ENCODE measurements at places on chromosomes 1 and 21.

DNA sequence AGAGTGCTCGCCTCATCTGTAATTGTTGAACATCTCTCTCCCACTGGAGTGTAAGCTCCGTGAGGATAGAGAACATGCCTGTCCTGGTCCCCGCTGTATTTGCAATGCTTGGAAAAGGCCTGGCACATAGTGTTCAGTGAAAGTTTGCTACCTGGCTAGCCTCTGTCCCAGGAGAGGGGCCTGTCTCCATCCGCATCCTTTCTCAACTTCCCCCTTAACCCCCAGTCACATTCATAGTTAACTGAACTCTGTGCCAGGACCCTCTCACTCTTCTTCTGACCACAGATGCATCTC, 15.2 kb downstream of the SPOCD1 start:
- no peak for DNase-seq

GRCh38 chr1:3712573-3713535, 39.4 kb upstream of the CCDC27 start:
- DNase-seq, result no peak

DNA sequence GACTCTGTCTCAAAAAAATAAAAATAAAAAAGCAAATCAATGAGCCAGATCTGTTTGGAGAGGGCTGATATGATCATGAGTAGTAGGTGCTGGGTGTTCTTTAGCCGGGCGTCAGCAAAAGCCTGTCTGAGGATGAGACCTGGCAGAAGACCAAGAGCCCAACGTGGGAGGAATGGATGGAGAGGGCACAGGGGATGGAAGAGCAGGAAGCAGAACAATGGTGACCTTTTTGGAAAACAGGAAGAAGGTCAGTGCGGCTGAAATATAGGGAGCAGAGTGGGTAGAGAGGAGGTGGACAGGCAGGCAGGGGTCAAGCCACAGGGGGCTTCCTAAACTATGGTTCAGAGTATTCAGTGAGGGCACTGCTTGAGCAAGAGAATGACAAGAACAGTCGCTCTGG, 30.9 kb downstream of the VWA5B1 start:
- no peak for DNase-seq

- no peak for DNase-seq
These were observed 538 bp upstream of the RCAN1 start for GRCh38 chr21:34615487-34615814.

DNA sequence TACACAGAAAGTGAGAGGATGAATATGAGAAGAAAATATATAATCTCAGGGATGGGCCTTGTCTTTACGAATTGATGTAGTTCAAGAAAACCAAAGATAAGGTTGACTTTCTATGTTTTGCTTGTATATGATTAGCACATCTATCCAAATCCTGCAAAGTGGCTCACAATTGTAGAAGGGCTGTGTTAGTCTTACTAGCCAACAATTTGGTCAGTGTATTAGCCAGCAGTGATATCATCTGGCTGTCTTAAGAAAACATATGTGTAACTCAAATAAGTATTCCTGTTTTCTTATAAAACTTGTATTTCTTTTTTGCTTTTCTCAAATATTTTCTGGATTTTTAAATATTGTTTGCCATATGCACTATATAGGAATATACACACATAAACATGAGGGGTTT, 5.5 kb downstream of the SDCCAG8 start:
- DNase-seq, result no peak

DNA sequence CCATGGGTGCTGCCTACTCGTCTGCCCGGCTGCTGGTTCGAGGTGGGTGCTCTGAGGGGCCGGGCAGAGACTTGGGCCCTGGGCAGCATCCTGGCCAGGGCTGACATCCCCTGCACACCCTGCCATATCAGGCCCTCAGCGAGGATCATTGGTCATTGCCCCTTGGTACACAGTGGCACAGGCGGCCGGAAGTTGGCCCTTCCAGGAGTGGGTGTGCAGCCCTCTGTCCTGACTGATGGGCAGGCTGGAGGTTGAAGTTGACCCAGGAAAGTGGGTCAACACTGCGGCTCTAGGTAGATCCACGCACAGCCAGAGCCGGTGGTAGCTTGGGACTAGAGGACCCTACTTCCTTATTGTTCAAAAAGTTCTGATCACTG, 72.9 kb downstream of the TRIM11 start:
- DNase-seq, result no peak

DNA sequence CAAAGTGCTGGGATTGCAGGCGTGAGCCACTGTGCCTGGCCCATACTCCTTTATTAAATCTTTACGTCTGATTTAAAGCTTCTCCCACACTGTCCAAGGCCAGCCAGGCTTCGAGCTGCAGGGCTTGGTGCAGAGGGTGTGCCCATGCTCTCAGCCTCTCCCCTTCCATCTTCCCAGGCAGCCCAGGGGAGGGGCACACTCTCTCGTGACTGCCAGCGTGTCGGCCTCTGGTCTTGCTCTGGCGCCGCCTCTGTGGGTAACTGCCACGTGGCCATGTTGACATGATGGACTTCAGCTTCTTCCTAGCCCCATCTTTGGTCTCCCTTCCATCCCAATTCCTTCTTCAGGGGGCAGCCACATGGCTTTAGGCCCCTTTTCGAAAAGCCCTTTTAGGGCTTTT, 4.7 kb downstream of the GPR137B start:
- no peak for DNase-seq

GRCh38 chr1:18874600-18874999, 15.1 kb upstream of the TAS1R2 start:
- no peak for DNase-seq

- DNase-seq, result no peak
These were observed 57.9 kb upstream of the ADARB1 start for GRCh38 chr21:45016406-45017038.

- DNase-seq, result no peak
These were observed 415.0 kb downstream of the HLX start for GRCh38 chr1:221294242-221294641.

DNA sequence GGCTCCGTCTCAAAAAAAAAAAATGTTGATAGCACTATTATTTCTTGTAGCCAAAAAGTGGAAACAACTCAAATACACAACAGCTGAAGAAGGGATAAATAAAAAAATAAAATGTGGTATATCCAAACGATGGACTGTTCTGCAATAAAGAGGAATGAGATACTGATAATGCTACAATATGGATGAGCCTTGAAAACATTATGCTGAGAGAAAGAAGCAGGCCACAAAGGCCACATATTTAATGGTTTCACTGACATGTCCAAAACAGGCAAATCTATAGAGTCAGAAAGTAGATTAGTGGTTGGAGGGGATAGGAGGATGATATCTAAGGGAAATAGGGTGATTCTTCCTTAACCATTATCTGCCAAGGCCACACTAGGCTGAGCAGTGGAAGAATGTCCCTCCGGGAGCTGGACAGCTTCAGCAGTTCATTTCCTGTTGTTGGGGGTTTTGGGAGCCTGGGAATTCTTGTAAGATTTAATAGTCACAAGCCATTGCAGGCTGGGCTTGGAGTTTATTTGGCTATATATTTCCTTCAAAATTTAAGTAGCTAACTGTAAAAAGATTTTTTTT, 53.5 kb downstream of the ST3GAL3 start:
- DNase-seq, result no peak

DNA sequence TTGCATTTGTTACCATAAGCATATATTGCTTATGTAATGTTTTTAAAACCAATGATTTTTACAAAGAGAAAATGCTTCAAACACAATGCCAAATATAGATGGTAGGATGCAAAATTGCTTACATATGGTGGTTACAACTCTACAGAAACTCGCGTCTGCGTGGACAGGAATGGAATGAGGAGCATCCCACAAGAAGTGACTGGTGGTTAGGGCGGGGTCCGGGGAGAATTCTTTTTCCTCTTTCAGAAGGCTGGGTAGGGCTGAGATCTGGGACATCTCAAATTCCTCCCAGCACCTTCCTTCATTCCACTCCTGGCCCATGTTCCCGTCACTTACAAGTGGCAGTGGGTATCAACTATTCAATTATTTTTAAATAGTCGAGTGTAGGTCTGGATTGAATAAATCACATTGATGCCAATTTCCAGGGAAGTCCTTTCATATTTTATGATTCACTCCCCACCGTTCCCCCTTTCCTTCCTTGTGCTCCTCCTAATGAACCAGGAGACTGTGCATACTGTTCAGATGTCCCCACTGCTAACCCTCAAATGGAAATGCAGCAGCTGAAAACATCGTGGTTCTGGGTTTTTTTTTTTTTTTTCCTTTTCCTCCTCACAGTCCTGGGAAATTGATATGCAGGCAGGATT, 174.5 kb upstream of the POU3F1 start:
- no peak for DNase-seq

GRCh38 chr1:209158851-209159250, 424.7 kb upstream of the CAMK1G start:
- no peak for DNase-seq

DNA sequence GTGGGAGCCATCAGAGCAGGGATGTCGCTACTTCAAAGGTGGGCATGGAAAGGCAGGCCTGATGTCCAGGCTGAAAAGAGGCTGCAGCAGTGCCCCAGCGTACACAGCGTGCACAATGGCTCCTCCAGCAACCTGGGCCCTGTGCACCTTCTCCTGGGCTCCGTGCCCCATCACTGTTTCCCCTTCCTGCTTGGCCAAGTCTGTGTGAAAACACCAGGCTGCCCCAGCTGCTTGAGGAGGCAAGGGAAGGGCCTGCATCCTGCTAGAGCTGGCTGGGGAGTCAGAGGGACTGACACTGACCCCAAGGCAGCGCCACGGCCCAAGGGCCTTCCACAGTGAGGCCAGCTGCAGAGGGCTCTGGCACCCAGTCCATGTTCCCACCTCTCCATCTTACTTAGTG, 33.4 kb downstream of the SDC3 start:
- no peak for DNase-seq

- no peak for DNase-seq
These were observed 244.8 kb downstream of the RPS6KC1 start for GRCh38 chr1:213295860-213296259.

DNA sequence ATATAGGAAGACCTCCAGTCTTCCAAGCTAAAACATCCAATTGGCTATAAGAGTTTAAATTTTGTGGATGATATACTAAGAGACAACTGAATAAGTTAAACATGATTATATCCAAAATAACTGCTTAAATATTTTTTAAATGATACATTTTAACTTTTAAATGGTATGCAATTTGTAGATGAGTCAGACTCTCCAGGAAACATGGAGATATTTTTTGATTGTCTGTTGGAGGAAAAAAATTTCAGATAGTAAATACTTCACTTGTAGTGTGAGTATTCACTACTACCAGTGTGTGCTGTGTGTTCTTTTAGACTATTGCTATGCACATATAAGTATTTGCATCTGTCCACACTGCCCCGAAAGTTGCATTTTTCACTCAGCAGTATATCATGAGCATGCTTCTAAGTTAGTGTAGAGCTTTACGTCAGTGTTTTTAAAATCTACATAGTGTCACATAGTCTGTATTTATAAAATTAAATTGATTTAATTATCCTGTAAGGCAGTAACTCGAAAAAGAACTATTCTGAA, 91.1 kb downstream of the USP25 start:
- no peak for DNase-seq

DNA sequence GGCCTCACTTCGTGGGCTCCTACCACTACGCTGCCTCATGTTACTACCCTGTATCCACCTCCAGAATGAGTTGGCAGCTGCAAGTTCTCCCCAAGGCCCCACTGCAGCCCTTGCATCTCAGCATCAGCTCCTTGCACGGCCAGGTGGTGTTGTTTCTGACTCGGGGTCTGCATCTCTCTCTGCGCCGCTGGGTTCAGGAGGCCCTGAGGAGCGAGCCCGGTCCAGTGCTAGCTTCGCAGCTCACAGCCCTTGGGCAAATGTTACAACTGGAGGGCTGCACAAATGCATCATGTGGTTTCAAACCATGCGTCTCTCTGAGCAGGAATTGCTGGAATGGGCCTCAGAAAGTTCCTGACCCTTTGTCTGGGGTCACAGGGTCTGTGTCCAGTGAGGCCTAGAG, 3.2 kb upstream of the CLDN14 start:
- DNase-seq, result no peak

DNA sequence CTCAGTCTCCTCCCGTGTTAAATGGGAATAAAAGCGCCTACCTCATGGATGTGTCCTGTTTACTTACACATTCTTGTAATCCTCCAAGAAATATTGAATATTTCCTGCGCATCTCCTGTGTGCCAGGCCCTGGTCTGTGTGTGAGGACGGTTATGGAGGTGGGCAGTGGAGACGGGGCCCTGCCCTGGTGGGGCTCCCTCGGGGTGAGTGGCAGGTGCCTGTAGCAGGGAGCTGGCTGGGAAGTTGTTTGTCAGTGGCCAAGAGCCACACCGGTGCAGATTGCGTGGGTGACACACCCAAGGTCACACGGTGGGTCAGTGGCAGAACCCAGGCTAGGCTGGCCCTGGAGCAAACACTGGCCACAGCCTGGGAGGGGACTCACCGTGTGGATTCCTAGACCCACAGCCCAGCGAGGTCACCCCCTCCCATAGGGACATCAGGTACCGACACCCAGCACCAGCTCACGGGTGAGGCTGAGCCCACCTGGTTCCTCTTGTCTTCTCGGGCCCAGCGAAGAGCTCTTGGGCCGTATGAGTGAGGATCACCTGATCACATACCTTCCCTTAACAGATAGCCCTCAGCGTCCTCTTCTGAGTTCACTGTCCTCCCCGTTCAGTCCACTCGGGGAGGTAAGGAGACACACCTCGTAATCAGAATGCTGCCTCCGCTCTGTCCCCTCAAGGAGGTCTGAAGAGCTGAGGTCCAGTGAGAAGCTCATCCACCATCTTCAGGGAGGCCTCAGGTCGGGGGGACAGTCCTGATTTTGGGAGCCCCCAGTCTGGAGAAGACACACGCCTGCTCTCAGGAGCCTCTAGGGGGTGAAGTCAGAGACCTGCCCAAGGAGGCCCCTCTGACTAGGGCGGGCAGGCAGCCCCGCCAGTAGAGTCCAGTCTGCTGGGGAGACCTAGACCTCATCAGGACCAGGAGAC, 349.6 kb downstream of the MATN1 start:
- DNase-seq, result no peak

DNA sequence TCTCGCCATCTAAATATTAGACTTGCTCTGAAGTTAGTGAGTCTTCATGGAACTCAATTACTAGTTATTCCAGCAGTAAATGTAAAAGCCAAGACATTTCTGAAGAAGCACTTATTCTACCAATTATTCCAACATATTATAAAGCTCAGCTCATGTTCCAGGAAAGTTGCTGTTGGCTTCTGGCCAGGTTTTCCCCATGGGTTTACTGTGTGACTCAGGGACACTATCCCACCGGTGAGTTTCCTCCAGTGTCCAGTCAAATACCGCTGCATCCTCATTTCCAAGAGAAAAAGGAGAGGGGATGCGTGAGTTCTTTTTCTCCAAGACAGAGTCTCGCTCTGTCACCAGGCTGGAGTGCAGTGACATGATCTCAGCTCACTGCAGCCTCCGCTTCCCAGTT, 9.2 kb upstream of the HHIPL2 start:
- no peak for DNase-seq

DNA sequence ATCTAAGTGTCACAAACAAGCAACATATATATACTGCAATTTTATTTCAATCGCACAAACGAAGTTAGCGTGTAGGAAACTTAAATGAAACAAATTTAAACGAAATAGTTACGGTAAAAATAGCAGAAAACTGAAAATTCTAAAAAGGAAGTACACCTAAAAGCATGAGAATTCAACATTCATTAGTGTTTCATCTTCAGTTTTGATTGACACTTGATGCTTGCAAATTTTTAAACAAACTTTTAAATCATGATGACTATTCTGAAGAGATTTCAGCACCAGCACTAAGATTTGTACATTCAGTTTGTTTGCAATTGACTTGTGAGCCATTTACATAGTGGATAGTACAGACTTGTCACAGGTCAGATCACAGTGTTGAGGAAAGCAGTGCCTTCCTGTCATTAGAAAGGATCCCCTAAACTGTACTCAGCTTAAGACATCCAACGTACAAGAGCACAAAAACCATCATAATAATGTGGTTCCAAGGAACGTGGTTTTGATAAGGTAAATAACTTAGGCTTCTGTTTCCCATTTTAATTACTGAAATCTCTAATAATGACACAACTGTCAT, 67.0 kb upstream of the LBR start:
- no peak for DNase-seq

- DNase-seq, result no peak
These were observed 88.0 kb upstream of the IFFO2 start for GRCh38 chr1:19044471-19044870.

Measured in stimulated activated CD4-positive, alpha-beta T cell treated with anti-CD3 and anti-CD28 coated beads, Interleukin-2, amount 100 ng/mL, for 48 hours (primary cell).